ENCODE measurements at places on chromosomes 11 and 22. TPM values are rescaled to one million over a fixed set of nuclear protein-coding genes. Genes with fewer than 3 reads are reported as not detected.

- H3K27me3 ChIP-seq: no peaks in the 10 kb centered on the region
- DNase-seq: no peak
- no peak overlapping the region for H3K4me3 ChIP-seq
- H3K36me3 ChIP-seq: no peaks in the 10 kb centered on the region
- peaks cover 18% of the 10 kb centered on the region for H3K4me1 ChIP-seq
- H3K27ac ChIP-seq: no peak overlapping the region
These were observed 1.6 kb downstream of the SLC22A12 start for GRCh38 chr11:64592656-64593055.

GRCh38 chr11:10208131-10208575, 85.9 kb downstream of the SBF2 start:
- H3K27ac ChIP-seq: no peak overlapping the region
- H3K4me1 ChIP-seq: peaks cover 31% of the 10 kb centered on the region
- no peaks in the 10 kb centered on the region for H3K27me3 ChIP-seq
- H3K4me3 ChIP-seq: no peak overlapping the region
- H3K36me3 ChIP-seq: no peaks in the 10 kb centered on the region

DNA sequence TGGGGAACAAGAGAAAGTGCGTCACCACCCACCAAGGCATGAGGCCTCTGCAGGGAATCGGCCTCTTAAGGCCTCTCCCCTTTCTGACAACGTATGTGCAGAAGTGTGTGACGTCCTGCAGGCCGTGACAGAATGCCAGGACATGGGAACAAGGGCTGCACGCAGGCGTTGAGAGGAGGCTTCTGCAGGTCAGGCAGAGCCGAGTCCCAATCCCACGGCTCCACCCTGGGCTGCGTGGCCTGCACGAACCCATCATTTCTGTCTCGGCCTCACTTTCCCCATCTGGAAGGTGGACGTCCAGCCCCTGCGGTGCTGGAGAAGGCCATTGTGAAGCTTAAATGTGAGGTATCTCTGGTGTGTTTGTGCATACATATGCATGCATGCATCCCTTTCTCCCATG, 61.8 kb downstream of the SHANK2 start:
- H3K27ac ChIP-seq: no peak overlapping the region
- peaks cover 68% of the 10 kb centered on the region for H3K36me3 ChIP-seq
- H3K27me3 ChIP-seq: no peaks in the 10 kb centered on the region
- H3K4me3 ChIP-seq: no peak overlapping the region

GRCh38 chr22:42632096-42632495, 8.3 kb downstream of the ATP5MGL start:
- DNase-seq: peak; percentile 47
- no peak overlapping the region for H3K4me3 ChIP-seq
- H3K36me3 ChIP-seq: peaks cover 87% of the 10 kb centered on the region
- H3K27ac ChIP-seq: peak overlapping the region; percentile 32

DNA sequence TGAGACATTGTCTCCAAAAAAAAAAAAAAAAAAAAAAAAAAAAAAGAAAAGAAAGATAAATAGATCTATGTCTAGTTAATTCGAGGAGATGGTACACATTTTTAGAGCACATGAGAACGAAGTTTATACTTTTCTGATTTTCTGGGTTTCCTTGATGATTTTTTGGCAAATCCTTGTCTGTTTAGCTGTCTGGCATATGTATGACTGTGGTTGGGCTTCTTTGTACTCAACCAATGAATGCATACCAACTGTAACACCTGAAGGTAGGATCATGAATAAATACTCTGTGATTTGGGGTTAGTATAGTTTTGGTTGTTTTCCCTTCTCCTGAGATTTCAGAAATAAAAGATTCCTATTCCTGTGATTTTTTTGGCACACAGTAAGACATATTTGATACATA, 63.1 kb downstream of the ARHGEF12 start:
- H3K27ac ChIP-seq: peak overlapping the region; percentile 78
- no peak overlapping the region for H3K4me3 ChIP-seq
- no peaks in the 10 kb centered on the region for H3K27me3 ChIP-seq
- H3K36me3 ChIP-seq: no peaks in the 10 kb centered on the region
- no peak for DNase-seq

- H3K27ac ChIP-seq: peak overlapping the region; percentile 70
- no peak for DNase-seq
- no peaks in the 10 kb centered on the region for H3K36me3 ChIP-seq
- no peaks in the 10 kb centered on the region for H3K27me3 ChIP-seq
These were observed 822 bp downstream of the MARK2 start for GRCh38 chr11:63839508-63840355.

DNA sequence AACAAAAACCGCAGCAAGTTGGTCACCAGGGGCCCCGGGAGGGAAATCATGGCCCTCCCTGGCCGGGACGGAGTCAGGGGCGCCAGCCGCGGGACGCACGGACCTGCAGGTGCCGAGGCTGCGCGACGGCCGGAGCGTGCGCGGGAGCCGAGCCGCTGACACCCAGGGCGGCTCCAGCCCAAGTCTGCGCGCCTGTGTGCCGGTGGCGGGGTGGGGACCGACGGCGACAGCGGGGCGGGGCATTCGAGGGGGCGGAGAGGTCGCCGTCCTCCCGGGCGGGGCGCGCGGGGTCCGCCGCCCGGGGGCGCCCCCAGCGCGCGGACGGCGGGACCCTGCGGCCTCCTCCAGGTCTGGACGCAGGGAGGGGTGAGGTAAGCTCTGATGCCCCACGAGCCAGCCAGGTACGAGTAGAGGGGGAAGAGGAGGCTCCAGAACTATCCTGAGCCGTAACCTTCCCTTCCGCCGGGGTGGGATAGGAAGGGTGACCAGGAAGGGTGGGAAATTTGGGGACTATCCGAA, at the start of gene ESAM:
ESAM (minus strand) TSS at position 186 of the 519 bp plus-strand sequence; CDS start at position 50, 136 bp downstream.
- no peak for DNase-seq
- H3K4me1 ChIP-seq: peaks cover 69% of the 10 kb centered on the region
- H3K36me3 ChIP-seq: no peaks in the 10 kb centered on the region
- peak within 1 kb of the TSS; percentile 60 for H3K4me3 ChIP-seq
- no peaks in the 10 kb centered on the region for H3K27me3 ChIP-seq

GRCh38 chr11:7306900-7307299, 55.2 kb downstream of the SYT9 start:
- H3K27me3 ChIP-seq: peaks cover 15% of the 10 kb centered on the region
- no peak overlapping the region for H3K27ac ChIP-seq
- H3K36me3 ChIP-seq: no peaks in the 10 kb centered on the region
- no peak for DNase-seq
- no peaks in the 10 kb centered on the region for H3K4me1 ChIP-seq

- peaks cover 3% of the 10 kb centered on the region for H3K36me3 ChIP-seq
- no peaks in the 10 kb centered on the region for H3K27me3 ChIP-seq
- peak overlapping the region; percentile 92 for H3K27ac ChIP-seq
- peak; percentile 98 for DNase-seq
- H3K4me1 ChIP-seq: peaks cover 87% of the 10 kb centered on the region
- no peak overlapping the region for H3K4me3 ChIP-seq
These were observed 626 bp upstream of the F2 start for GRCh38 chr11:46718155-46719019.

DNA sequence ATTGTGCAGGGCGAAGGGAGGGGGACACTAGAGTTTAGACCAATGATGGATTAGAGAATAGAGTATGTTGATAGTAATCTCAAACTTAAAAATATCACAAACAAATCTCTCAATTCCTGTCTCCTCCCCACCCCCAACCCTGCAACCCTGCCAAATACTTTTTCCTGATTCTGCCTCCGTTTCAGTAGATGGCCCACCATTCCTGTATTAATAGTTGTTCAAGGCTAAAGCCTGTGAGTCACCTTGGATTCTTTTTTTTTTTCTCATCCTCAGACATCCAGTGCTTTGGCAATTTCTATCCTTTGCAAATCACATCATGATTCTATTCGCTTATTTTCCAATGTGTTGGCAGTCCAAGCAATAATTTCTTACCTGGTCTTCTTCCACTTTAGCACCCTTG, 207.9 kb downstream of the DYNC2H1 start:
- H3K4me3 ChIP-seq: no peak overlapping the region
- no peaks in the 10 kb centered on the region for H3K4me1 ChIP-seq
- no peaks in the 10 kb centered on the region for H3K27me3 ChIP-seq
- no peak for DNase-seq
- no peak overlapping the region for H3K27ac ChIP-seq

GRCh38 chr11:117861151-117862018, 15.1 kb downstream of the FXYD6 start:
- no peaks in the 10 kb centered on the region for H3K36me3 ChIP-seq
- peaks cover 43% of the 10 kb centered on the region for H3K27me3 ChIP-seq
- no peak overlapping the region for H3K4me3 ChIP-seq
- no peak overlapping the region for H3K27ac ChIP-seq
- no peak for DNase-seq

- H3K36me3 ChIP-seq: peaks cover 7% of the 10 kb centered on the region
- H3K27ac ChIP-seq: no peak overlapping the region
- H3K27me3 ChIP-seq: no peaks in the 10 kb centered on the region
- no peak for DNase-seq
These were observed 125.1 kb downstream of the BCR start for GRCh38 chr22:23305321-23305910.

DNA sequence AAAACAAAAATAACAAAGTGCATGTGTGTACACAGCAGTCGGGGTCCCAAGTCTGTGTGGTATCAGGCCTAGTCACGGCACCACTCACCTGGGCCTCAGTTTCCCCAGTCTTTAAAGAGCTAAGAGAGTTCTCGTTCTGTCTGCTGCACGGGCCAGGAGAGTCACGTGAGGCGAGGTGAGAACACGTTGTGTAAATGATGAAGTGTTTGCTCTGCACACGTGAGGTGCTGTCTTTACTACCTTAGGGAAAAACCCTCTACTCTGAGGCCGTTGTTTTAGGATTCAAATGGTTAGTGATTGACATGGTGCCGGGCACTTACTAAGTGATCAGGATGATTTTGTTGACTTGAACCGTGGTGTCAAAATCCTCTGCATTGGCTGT, 86.5 kb upstream of the PPARA start:
- peaks cover 90% of the 10 kb centered on the region for H3K27me3 ChIP-seq
- DNase-seq: no peak
- H3K36me3 ChIP-seq: no peaks in the 10 kb centered on the region
- H3K27ac ChIP-seq: no peak overlapping the region
- 0 out of 2 replicates have a peak, but pooled peaks cover 6% of the 10 kb centered on the region for H3K4me1 ChIP-seq
- H3K4me3 ChIP-seq: no peak overlapping the region

SEC14L6 gene
- 0.09 TPM for total RNA-seq

RPS25 gene
- total RNA-seq: 1,415 TPM

PHF21A gene
- 4.1 TPM for total RNA-seq

SPON1 gene
- not detected for total RNA-seq

NRIP3 gene
- total RNA-seq: 0.07 TPM

All from HepG2 (cell line).